Activated CD4-positive, CD25-positive, alpha-beta regulatory T cell treated with anti-CD3 and anti-CD28 coated beads, Interleukin-2, amount 50 U/mL, for 16 hours (primary cell): ENCODE measurements at places on chromosomes 7 and 10.

DNA sequence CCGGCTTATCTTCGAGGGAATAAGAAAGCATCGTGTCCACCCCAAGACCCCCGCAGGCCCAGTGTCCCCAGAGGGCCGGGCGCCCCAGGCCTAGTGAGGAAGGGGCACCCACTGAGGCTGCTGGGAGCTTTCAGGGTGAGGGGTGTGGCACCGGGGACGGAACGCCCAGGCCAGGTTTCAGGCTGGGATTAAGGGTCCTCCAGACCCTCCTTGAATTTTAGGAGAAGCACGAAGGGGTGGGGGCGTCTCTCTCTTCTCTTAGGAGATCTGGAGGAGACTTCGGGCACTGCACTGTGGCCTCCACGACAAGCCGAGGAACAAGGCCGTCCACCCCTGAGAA, 96.8 kb downstream of the PDGFA start:
- DNase-seq: no peak

DNA sequence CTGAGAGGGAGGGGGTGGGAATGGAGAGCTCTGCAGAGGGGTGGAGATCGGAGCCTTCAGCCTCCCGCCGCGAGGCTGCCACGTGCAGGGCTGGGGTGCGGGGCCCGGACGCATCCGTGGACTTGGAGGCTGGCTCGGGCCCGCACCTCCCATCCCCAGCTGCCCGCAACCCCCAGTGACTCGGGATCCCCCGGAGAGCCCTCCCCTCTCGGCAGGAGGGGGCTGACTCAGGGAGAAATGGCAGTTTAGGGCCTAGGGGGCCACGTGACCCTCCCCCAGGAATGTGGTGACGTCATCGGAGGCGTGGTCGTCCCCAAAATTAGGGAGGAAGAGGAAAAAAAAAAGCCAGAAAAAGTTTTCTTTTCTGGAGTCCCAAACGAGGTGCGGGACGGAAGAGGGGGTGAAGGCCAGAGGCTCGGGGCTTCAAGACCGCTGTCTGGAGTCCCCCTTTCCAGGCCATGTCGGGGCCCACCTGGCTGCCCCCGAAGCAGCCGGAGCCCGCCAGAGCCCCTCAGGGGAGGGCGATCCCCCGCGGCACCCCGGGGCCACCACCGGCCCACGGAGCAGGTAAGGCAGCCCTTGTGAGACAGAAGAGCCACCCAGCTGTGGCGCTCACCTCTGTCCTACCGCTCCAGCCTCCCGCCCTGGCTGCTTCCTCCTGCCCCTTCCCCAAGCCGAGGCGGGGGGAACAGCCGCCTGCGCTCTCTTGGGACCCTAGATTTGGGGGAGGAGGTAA, at the start of gene TRIP6:
Gene TRIP6 (plus strand): TSS at position 348 of the 736 bp plus-strand sequence. CDS start 111 bp downstream, at position 459.
- no peak for DNase-seq

- no peak for DNase-seq
Observed at GRCh38 chr7:95999481-95999880, 227.1 kb downstream of the DYNC1I1 start.

DNA sequence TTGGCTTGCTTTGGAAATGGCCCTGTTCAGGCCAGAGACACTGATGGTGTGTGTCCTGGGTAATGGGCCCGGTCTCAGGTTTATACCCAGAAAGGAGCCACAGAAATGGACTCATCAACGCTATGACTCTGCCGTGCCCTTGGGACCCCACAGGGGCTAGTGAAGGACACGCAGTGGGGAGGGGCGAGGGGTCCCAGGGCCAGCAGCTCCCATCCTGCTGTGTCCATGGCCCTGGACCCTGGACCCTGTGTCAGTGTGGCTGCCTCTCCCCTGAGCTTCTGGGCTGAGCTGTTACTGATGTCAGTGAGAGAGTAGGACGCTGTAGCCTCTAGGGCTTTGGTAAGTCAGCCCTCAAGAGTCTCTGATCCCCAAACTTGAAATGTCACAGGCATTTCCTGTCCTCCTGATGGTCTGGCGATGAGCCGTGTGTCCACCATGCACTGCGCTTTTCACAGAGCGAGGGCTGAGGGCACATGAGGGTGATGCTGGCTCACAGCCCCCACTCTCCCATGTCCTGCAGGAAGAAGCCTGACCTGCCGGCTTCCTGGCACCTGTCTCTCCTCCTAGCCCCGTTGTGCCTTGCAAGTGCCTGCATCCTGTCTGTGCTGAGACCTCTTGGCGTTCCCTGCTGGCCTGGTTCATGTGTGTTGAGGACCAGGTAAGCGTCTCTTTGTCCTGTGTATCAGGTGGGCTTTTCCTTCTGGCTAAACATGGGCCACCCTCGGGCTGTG, 4.4 kb downstream of the ZNF316 start:
- no peak for DNase-seq
